ENCODE measurements at places on chromosomes 7 and 10.

GRCh38 chr10:53088961-53089360, 316.4 kb upstream of the MBL2 start:
- no peak for DNase-seq

DNA sequence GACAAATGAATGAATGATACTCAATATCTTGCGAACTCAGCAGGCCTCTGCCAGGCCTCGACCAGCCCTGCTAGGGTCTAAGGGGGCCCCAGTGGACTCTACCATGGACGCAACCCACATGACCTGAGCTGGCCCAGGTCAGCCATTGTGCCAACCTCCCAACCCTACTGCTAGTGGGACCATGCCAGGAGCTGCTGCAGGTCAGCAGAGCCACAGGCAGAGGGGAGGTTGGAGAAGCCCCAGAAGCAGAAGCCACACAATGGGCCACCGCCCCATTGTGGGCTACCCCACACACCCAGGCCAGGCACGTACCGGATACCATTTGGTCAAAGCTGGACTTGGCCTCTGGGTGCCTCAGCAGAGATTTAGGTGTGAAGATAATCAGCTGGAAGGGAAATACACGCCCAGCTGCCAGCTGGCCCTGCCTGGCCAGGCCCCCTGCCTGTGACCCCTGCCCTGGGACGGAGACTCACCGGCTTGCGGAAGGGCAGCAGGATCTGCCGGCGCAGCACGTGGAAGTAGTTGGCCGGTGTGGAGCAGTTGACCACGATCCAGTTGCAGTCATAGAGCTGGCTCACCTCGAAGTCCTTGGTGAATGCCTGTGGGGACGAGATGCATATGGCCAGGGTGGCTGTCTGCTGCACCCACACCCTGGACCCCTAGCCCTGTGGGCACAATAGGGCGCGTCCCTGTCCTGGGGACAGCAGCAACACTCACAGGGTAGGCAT, 24.5 kb downstream of the OGDHL start:
- no peak for DNase-seq

DNA sequence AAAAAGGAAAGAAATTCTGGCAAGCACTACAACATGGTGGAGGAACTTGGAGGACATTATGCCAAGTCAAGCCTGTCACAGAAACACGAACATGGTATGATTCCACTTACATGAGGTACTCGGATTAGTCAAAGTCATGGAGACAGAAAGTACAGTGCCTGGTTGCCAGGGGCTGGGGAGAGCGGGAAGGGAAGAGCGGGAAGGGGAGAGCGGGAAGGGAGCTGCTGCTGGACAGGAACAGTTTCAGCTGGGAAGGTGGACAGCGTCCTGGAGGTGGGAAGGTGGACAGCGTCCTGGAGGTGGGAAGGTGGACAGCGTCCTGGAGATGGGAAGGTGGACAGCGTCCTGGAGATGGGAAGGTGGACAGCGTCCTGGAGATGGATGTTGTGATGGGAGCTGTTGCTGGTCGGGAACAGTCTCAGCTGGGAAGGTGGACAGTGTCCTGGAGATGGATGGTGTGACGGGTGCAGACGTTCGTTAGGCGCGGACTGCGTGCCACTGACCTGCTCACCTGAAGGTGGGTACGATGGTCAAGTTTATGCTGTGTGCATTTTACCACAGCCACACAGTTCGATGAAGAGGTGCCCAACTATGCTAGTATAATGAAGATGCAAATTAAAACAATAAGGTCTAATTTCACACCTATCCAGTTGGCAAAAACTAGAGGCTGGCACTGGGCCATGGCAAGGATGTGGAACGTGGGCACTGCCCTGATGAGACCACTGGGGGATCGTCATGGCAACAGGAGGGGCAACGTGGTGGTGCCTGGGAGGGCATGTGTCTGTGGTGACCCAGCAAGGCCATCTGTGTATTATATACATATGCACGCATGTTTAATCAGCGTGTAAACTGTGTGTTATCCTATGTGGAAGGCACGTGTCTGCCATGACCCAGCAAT, 103.8 kb downstream of the NKX6-2 start:
- no peak for DNase-seq

DNA sequence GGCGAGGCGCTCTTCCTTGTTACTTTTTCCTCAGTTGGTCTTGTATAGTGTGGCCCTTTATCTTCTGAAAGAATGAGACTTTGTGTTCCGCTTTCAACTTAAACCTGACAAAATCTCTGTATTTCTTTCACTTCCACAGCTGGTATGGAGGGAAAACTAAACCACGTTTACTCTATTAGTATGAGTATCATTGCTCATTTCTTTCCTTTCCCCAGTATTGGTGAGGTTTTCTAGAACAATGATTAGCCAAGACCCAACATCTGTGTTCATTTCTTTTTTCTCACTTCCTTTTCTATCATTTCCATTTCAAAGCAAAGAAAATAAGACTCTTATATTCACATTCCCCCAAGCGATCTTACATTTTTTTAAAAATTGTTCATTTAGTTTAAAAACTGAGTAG, 165.3 kb downstream of the PAXIP1 start:
- DNase-seq: no peak

DNA sequence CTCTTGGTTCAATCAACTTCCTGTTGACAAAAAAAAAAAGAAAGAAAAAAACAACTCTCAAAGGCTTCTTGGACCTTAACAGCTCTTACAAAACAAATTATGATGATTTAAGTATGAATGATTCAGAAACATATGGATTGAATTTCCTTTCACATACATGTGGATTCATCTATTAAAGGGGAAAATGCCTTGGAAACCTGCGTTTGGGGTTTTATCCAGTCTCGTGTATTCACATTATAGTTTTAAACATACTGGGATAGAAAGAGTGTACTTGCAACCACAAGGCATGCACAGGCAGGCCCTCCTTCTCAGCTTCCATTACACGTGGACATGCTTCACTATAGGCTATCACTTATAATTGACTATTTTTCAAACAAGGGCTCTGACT, 286.7 kb downstream of the INHBA start:
- DNase-seq: no peak

Measured in H54 (cell line).